Activated T-helper 17 cell treated with anti-CD3 and anti-CD28 coated beads, Interleukin-2, amount 50 U/mL, for 72 hours (primary cell): ENCODE measurements at places on chromosomes 1 and 21.

GRCh38 chr1:113170519-113170918 lies 97.5 kb downstream of the LRIG2 start:
- no peak for ATAC-seq

DNA sequence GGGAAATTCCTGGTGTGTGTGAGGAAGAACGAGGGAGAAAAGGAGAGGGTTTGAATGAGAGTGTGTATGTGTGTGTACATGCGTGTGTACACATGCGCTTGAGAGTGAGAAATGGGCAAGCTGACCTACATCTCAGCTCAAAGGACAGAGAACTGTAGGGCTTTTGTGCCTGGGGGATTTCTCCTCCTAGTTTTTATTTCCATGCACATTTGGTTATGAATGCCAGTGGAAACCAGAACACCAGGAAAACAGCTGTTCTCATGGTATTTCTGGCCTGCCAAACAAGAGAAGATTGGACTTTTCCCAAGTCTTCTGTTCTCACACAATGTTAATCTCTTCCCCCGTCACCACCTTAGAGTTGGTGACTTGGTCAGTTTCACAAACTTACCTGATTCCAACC lies 45.2 kb downstream of the SLC44A3 start:
- no peak for ATAC-seq

DNA sequence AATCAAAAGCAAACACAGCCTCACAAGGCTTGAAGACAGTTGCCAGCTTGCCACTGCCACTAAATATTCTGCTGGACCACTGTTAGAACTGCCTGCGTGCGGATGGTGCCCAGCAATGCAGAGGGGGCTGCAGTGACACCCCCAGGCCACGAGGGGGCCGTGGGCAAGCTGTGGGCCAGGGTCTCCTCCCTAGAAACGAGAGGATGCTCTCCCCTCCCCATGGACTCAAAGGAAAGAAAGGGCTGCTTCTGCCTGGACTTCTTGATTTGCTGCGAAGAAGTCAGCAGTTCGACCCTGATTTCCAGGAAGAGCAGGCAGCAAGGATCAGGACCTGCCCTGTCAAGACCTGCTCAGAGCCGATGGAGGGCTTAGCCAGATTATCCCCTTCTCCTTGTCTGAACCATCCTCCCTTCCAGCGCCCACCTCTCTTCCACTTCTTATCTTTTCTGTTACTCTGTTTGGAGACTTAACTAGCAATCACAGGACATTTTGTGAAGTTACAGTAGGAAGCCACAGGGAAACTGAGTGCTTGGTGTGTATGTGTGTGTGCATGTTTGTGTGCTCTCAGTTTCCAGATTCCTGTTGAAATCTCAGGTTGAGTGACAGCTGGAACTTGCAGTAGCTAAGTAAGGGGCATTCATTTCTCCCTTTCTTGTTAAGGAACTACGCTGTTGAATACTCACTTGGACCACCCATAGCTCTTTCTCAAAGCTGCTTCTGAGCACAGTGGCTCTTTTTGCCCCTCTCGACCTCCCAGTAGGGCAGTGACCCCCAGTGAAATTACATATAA lies 2.7 kb downstream of the MAN1C1 start:
- ATAC-seq: peak; percentile 8

DNA sequence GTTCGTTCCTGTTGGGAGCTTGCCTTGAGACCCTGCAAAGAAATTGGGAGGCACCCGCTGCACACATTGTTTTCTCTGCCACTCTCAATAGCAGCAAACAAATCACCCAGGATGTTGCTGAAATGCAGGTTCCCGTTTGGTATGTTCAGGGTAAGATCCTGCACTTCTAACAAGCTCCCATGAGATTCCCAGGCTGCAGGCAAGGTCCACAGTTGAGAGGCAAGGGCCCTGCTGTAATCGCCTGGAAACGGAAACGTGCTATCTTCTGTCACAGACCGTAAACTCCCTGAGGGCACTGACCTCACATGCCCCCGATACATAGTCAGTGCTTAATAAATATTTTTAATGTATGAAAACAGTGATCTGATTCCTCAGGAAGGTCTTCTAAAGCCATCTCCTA lies 37.8 kb downstream of the XCL1 start:
- no peak for ATAC-seq

DNA sequence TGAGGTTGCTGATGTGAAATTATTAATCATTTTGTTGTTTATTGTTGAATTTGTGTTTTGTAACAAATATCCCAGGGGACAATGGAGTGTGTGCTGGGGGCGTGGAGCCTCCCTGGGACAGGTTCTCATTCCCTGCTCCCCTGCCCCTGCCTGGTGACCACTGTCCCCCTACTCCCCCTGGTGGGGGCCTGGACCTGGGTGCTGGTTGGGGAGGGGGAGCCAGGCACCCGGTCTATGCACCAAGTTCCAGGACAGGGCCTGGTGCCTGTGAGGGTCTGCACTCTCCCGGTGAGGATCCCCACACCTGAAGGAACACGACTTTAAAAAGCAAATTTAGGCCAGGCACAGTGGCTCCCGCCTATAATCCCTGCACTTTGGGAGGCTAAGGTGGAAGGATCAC lies 42.4 kb downstream of the CHD5 start:
- no peak for ATAC-seq

- peak; percentile 51 for ATAC-seq
These were observed 4.4 kb downstream of the NME7 start for GRCh38 chr1:169363046-169363730.

DNA sequence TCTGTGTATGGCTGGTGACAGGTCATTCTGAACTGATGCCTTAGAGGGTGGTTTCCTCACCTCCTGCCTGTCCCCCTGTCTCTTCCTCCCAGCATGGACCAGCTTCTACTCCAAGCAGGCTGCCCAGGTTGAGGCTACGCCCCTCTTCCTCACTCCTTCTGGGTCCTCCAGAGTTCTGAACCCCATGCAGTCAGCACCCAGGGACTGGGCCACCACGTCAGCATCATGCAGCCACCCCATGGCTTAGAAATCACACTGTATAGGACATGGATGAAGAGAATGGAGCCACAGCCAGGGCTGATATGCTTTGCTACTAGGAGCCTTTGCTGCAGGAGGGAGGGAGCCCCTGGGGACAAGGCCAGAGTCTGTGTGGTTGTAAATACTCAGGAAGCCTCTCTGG lies 8.3 kb downstream of the FOXO6 start:
- ATAC-seq: no peak

GRCh38 chr1:15706751-15707150 lies 22.6 kb downstream of the PLEKHM2 start:
- no peak for ATAC-seq

- ATAC-seq: no peak
These were observed 1.4 kb downstream of the S100A12 start for GRCh38 chr1:153374071-153374470.

DNA sequence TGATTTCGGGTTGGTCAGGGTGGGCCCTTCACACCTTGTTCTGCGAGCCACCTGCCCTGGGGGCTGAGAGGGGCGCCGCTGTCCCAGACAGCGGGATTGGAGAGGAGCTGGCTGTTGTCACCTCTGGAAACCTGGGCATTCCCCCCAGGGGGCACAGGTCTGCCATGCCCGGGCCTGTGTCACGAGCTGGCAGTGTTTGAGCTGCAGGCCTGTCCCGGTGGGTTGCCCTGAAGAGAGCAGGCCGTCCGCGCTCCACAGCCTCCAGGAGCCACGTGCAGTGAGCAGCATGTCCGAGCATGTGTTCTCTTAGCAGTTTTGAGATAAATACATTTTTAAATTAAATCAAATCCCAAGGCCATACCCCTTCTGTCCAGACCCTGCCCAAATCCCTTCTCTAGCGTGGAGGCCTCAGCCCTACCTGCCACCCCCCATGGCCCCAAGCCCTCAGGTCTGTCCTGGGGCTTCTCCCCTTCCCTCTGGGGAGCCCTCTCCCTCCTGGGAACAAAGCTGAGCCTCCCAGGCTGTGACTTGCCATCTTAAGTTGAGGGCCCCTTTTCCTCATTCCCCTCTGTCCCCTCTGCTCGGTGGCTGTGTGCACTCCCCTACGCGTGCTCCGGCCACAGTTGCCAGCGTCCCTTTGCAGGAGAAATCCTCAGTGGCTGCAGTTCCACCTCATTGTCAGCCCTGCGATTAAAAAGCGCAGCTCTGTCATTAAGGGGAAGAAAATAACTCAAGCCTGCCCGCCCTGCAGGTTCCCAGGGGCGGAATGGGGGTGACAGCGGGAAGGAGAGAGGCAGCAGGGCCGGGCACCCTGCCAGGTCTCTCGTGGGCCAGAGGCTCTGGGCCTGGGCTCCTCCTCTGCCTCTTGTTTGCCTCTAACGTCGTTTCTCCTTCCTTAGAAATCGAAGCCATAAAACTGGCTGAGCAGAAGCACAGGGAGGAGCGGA lies 26.6 kb downstream of the SLX9 start:
- no peak for ATAC-seq

DNA sequence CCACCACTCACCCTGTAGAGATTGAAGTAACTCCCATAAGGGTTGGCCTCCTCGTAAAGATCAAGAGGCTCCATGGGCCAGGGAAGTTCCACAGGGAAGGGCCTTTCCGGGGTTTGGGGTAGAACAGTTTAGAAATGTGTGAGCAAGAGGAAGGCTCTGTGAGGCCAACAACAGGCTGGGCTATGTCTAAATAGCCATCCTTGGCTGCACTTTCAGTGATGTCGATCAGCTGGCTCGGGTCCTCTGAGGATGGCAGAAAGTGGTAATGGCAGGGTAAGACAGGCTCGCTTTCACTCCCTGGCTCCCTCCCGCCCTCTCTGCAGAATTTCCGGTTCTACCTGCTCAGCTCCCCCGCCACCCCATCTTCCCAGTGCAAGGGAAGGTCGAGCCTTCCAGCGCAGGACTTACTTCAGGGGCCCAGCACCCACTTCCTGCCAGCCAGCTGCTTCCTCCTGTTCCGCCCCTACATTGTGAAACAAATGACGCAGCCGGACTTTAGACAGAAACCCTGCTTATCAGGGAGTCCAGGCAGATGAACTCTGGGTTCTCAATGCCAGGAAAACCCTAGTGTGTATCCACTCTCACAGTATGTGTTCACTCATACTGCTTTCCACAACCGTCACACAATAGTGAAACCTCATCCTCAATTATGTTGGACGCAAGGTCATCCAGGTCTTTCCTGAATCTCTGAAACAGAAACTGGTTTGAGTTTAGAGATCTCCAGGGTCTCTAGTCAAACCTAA lies 7.3 kb downstream of the F11R start:
- peak; percentile 90 for ATAC-seq

DNA sequence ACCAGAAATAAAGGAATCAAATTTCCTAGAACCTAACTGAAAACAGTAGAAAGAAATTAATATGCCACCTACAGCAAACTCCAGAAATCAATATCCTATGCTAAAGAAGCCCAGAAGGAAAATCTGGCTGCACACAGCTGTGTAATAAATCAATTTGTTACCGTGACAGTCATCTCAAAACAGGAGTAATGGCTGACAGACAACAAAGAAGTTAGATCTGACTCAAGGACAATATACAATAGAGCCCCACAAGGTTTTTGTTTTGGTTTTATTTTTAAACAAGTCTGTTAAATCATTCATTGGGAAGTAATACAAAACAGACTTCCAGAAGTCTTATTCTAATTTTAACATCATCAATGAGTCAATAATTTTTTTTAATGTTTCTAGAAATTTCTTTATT lies 168.4 kb downstream of the RERE start:
- ATAC-seq: peak; percentile 94

DNA sequence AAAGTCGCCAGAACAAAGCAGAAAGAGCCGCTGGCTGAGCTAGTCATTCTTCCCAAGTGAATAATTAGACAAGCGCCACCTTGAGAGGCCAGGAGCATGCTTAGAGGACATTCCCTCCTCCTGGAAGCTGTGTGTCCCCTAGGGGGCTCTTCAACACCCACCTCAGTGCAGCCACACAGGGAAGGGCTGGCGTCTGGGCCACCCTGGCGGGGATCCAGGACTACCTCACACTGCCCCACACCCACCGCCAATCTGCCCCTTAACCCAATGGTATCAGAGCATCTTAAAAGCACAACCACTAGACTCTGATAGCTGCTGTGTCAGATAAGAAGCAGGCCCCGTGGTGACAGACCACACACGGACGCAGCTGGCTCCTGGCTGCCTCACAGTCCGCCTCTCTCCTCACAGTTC lies 24.9 kb downstream of the SETD4 start:
- no peak for ATAC-seq

GRCh38 chr1:232629250-232630046 lies 485 bp downstream of the SIPA1L2 start:
- peak; percentile 60 for ATAC-seq

GRCh38 chr1:94999456-95000131 lies 72.7 kb upstream of the CNN3 start:
- no peak for ATAC-seq

- no peak for ATAC-seq
These were observed 43.0 kb upstream of the RPL11 start for GRCh38 chr1:23648576-23648975.

DNA sequence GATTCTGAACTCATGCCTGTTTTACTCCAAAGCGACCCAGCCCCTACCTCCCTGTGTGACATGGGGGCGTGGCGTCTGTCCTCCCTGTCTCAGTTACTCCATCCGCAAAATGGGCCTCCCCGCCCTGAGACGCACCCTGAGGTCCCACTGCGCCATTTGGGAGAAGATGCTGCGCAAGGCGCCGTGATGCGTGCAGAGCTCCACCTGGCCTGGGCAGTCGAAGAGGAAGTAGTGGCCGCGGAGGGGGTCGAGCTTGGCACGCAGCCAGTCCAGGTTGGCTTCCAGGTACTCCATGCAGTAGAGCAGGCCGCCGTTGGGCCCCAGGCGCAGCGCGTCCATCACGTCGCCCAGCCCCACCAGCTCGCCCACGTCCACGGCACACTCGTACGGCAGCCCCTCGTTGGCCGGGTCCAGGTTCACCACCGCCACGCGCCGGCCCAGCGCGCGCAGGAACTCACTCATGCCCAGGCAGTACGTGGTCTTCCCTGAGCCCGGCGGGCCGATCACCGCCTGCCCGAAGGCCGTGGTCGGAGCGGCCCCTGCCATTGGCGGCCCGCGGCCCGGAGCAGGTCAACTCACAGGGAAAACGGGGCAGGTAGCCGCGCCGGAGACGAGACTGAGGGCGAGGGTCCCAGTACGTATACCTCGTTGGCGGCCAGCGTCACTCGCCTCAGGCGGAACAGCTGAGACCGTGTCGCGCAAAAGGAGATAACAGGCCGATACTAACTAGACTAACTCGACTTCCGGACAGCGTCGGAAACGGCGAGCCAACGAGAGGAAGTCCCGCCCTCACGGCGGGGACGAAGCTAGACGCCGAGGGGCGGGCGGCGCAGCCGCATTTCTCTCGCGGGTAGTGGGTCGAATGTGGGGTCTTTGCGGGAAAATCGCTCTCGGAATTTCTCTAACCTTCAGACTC lies at the start of gene GPN2:
Gene GPN2 (minus strand): TSS at position 733 of the 916 bp plus-strand sequence. CDS start 187 bp downstream, at position 546.
- peak; percentile 99 for ATAC-seq

DNA sequence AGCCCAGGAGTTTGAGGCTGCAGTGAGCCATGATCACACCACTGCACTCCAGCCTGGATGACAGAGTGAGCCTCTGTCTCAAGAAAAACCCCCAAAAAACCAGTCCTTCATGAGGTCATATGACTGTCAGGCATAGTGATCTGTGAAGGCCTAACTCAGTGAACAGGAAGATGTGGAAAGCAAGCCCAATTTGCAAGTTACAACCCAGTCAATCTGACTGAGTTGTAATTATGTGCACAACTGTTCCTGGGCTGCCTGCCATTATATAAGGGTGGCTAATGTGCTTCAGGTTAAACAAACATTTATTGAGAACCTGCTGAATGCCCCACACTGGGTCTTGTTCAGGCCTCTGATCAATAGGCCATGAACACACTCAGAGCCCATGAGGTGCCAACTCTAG lies 38.2 kb upstream of the KIRREL1 start:
- ATAC-seq: no peak
